IMR-90 (cell line): ENCODE measurements at places on chromosomes 3 and 15. TPM values are rescaled to one million over a fixed set of nuclear protein-coding genes. Genes with fewer than 3 reads are reported as not detected.

DNA sequence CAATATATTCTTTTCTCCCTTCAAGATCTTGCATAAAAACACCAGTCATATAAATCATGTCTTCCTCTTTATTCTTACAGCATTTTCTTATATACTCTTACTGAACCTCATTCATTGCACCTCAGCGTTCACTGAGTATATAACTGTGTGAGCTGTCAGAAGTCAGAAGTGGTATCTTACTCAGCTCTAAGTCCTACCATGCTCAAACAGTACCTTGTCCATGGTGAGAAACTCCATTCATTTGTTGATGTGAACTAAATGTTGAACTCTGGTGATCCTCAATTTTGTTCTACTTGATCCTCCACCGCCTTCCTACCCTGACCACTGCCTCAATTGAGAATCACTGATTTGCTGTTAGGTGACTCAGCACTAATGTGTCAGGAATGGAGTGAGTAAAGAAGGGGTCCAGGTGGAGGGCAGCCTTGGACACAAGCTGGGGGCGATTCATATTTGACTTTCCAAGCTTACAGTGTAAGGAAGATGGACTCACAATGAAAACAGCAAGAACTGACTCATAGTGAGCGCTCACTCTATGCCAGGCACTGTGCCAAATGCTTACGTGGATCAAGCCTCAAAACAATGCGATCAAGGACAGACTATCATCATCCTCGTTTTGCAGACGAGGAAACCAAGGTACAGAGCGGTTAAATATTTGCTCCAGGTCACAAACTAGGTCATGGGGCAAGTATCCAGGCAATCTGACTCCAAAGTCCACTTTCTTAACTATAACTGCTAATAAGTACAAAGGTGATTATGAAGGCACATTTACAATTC is 13.5 kb upstream of the ZFYVE19 start:
- peak; percentile 98 for DNase-seq

DNA sequence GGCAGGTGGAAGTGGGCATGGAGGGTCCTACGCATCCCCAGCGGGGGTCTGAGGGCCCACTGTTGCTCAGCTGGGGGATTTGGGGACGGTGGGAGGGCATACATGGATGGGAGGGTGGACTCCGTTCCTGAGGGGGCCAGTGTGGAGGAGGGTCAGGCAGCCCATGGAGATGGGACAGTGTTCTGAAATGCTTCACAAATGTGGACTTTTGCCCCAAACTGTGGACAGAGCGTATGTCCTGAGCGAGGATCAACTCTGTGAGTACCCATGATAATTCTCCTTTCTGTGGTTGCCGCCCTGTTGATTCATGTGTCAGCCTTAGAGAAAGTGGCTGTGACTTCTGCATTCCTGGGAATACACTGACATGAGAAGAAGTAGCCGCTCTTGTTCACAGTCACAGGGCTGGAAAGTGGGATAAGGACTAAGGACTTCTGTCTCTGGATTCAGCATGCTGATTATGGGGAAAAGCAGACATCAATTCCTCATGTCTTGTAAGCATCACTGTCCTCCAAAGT is 33.4 kb downstream of the SMAD3 start:
- DNase-seq: no peak

GRCh38 chr3:196585044-196585757 is 16.7 kb downstream of the FBXO45 start:
- no peak for DNase-seq

GRCh38 chr3:171113716-171114115 is 87.2 kb upstream of the SLC2A2 start:
- no peak for DNase-seq

DNA sequence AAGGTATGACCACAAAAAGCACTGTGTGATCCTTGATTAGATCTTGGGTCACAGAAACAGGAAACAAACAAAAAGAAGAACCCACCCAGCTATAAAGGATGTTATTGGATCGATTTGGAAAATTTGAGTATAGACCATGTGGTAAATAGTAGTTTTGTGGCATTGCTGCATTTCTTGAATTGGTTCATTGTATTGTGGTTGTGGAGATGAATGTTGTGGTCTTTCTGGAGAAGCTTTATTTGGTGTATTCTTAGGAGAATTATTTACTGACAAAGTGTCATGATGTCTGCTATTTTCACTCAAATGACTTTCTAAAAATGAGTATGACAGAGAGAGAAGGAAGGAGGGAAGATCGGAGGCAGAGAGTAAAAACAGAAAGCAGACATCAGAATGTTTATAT is 406.2 kb downstream of the CNTN4 start:
- no peak for DNase-seq

DNA sequence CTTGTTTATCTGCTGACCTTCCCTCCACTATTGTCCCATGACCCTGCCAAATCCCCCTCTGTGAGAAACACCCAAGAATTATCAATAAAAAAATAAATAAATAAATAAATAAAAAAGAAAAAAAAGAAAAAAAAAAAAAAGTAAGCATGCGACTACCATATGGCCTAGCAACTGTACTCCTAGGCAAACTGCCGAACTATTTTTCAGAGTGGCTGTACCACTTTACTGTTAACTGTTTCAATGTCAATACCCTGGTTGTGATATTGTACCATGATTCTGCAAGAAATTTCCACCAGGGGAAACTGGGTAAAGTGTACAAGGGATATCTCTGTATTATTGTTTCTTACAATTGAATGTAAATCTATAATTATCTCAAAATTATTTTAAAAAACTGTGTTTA is 41.3 kb upstream of the MAP4 start:
- no peak for DNase-seq

- DNase-seq: peak; percentile 88
These were observed at the start of gene MITF for GRCh38 chr3:69739204-69740102. Gene MITF (plus strand): TSS chr3:69739464. CDS start chr3:69739598, 134 bp downstream.

GRCh38 chr3:160929595-160929994 is 173.6 kb downstream of the PPM1L start:
- DNase-seq: no peak

DNA sequence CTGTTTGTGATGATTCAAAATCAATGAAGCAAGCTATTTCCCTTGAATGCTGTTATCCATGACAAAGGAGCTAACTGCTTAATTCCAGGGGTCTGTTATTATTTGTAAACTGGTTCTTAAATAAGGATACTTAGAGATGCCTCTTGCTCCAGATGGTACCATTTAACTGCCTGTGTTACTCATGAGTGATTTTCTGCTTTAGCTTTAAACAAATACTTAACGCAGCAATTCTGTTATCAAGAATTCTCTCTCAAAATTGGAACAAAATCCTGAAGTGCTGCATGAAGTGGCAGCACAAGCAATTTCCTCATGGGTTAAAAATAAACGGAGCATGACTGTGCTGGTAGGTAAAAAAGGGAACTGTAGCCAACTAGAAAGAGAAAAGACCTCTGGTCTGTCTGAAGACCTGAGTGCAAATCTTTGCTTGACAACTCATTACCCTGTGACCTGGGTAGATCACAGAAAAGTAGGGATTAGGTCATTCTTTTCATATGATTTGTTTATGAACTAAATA is 62.5 kb upstream of the GBE1 start:
- DNase-seq: no peak

GRCh38 chr3:159045279-159045885 is 243.5 kb downstream of the MFSD1 start:
- no peak for DNase-seq

DNA sequence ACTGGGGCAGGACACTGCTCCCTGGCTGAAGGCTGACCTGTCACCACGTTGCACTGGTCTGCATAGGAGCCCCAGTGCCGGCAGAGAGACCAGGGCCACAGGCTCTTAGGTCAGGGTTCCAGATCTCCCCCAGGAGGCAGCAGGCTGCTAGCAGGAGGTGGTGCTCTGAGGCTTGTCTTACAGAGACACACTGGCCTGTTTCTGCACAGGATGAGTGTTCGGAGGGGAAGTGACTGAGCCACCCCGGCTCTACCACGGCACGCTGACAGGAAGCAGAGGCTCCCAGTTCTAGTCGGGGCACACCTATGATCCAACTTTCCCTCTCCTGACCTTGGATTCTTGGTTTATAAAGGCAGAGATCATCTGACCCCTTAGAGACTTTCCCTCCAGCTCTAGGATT is 8.6 kb downstream of the FBXL22 start:
- no peak for DNase-seq

PCSK6 gene
- polyA plus RNA-seq: not detected in 2 replicates

DNA sequence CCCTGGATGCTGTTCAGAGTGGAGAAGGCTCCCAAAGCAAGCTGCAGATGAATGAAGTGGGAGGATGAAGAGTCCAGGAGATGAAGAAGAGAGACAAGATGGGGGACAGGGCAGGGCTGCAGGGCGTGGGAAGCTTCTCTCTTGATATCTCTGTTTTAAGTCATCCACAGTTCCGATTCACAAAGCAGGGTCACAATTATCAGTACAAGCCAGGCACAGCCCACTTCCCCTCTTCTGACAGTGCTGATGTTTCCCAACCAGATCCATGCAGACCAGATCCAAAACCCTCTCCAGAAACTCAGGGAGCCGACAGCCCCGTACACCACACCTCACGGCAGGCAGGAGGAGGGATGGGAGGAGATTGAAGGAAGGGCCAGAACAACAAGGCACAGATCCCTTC is 31.1 kb downstream of the NTRK3 start:
- DNase-seq: no peak

GRCh38 chr3:66335671-66336070 is 114.9 kb downstream of the SLC25A26 start:
- no peak for DNase-seq

GRCh38 chr3:89002191-89002590 is 105.2 kb upstream of the EPHA3 start:
- no peak for DNase-seq

GRAMD2A gene
- polyA plus RNA-seq: 0.14 TPM in 1 of 2 replicates, not detected in the other

- no peak for DNase-seq
These were observed 230 bp downstream of the SHF start for GRCh38 chr15:45187578-45187893.

DNA sequence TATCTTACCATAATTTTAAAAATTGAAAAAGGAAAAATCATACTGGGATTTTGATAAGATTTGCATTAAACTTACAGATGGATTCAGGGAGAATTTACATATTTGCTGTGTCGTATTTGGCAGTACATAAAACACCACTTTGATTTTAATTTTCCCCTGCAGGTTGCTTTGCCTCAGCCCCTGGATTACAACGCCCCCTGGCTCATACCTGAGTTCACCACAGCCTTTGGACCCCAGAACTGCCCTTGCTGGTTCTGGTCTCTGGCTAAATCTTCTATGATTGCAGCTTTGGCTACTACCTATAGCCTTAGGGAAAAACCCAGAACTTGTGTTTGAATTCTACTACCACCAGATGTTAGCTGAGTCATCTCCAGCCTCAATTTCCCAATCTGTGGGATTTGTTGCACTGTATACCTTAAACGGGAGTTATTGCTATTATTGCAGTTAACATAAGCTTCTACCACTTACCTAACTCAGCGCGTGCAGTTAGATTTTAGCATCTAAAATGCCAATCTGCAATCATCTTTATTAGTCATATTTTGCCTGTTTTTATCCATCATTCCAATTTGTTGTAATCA is 315.7 kb upstream of the GADL1 start:
- DNase-seq: no peak

PCBP4 gene
- polyA plus RNA-seq: 110 and 122 TPM in 2 replicates

UACA gene
- 127 and 156 TPM in 2 replicates for polyA plus RNA-seq

DNA sequence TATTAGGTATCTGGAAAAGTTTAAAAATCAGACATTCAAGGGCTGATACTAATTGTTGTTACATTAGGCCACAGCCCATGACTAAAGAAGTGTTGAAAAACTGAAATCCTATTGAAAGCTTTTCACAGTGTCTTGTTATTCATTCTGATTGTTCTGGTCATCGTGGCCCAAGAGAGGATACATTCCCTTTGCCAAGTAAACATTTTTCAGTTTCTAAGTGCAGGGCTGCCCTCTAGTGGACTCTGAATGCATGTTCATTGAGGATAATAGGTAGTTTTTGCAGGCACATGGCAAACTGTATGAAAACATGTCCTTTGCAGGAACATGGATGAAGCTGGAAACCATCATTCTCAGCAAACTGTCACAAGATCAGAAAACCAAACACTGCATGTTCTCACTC is 181.1 kb downstream of the MYRIP start:
- peak; percentile 3 for DNase-seq

- peak; percentile 18 for DNase-seq
These were observed 17.8 kb downstream of the HERC1 start for GRCh38 chr15:63815796-63816533.

GRCh38 chr3:136042608-136043221 is 77.2 kb downstream of the PPP2R3A start:
- peak; percentile 70 for DNase-seq

DNA sequence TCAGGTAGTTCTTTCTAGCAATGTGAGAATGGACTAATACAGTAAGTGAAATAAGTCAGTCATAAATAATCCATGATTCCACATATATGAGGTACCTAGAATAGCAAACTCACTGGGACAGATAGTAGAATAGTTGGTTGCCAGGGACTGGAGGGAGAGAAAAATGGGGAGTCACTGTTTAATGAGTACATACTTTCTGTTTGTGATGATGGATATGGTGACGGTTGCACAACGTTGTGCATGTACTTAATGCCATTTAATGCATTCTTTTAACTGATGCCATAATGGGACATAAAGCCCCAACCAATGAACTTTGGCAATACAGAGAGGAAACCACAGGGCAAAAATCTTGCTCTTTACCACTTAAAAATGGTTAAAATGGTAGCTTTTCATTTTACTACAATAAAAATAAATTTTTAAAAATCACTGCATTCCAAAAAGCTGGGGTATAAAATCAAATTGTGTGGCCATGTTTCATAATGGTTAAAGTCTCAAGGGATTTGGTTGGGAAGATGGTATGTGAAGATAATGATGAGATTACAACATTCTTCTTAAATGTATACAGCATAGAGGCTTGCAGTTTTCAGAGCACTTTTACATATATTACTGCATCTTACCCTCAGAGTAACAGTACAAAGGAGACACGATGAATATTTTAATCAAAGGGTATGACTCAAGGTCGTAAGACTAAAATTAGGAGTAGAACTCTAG is 45.2 kb downstream of the ADAM10 start:
- peak; percentile 12 for DNase-seq

GRCh38 chr3:157116017-157116416 is 43.9 kb downstream of the CCNL1 start:
- DNase-seq: no peak

DNA sequence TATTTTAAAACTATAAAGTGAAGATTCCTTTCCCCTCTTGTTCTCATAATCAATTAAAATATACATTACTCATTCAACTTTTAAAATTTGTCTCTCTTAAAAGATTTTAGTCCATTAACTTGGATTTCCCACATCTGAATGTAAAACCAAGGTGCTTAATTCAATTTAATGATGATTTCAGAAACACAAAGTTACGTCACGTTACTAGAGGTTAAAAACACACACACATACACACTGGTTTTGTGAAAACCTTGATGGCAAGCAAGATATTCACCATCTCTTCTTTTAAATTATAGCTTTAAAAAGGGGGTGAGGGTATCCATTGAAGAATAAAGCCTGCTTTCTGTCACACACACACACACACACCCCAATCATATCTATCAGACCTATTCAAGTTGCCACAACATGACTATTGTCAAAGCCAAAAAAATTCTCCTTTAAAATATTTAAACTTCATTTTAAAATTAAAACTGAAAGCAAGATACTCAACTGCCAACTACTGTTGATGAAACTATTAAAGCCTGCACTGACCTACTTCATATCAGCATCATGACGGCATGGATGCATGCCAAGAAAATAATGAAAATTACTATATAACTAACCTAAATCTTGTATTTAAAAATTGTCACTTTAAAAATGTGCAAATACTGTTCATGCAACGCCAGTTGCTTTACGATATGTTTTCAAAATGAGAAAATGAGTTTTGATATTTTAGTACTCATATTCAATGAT is 2.1 kb downstream of the RFX7 start:
- peak; percentile 10 for DNase-seq

- no peak for DNase-seq
These were observed 8.1 kb upstream of the EPHA6 start for GRCh38 chr3:96806341-96806740.
